ENCODE measurements at places on chromosomes 7 and 10.
A peak's percentile ranks its signal among the peaks of the same experiment; 100 is the strongest.

DNA sequence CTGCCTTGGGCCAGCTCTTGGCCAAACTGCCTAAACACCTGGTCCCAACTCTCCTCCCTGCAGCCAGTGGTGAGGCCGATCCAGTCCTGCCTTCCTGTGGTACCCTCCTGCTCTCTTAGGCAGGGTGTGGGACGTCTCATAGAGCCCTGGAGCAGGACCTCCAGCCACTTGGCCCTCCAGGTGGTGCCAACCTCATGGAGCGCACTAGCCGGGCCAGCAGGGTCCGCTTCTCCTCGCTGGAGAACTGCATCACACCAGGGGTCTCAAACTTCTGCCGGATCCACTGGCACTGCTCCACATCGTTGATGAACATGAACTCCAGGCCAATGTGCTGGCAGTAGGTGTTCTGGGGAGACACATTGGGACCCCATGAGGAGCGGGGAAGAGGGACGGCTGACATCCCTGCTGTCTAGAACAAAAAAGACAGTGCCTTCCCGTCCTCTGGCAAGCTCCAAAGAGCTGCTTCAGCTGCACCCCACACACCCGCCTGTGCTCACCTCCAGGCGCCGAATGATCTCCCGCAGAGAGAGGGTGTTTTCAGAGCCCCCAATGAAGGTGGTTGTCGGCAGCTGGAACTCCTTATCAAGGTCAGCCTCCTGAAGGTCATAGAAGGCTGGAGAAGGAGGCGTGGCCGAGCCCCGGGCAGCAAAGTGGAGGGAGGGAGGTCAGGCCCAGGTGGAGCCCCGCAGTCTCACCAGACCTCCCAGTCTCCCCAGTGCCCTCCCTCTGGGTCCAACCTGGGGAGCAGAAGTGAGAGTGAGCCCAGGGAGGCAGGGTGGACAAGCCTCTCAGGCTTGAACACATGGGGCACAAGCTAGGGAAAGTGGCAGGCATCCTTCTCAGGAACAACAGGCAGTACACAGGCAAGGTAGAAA is 10.2 kb downstream of the OGDHL start:
- no peak for DNase-seq

DNA sequence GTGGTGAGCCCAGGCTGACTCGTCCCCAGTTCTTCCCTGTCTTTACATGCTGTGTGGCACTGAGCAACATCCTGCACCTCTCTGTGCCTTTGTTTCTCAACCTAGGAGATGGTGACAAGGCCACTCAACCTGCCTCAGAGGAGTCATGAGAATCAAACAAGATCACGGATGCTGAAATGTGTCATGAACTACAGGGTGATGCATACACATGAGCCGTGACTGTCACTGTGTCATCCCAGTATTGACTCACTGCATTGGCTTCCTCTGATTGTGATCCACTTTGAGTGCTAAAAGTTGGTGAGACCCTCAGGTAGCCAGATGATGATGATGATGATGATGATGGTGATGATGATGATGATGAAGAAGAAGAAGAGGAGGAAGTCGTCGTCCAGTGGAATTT is 11.5 kb downstream of the C10orf71 start:
- DNase-seq: no peak

GRCh38 chr7:90768301-90768700 is 172.2 kb downstream of the CDK14 start:
- no peak for DNase-seq

DNA sequence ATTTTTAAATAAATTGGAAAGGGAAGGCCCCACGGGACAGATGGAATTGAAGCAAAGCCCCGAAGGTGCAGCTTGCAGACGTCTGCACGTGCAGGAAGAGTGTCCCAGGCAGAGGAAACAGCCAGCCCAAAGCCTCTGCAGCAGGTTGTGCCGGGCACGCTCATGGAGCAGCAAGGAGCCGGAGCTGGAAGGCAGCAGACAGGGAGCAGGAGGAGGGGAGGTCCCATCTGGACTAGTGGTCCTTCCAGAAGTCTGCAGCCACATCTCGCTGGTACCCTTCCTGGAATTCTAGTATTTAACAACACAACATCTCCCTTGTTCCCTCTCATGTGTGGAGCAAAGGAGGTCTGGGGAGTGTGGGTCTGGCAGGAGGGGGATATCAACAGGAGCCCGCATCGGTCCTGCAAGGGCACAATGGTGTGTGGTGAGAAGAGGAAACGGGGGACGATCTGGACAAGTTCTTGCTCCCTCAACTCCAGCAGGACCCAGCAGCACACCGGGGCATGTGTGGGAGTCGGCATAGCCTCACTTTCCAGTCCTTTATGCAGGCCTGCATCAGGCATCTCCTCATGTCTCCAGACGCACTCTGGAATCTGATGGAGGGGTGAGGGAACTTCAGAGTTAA is 169.3 kb downstream of the GRID1 start:
- DNase-seq: no peak

- DNase-seq: no peak
These were observed 15.3 kb downstream of the IFT22 start for GRCh38 chr7:101306307-101306706.

DNA sequence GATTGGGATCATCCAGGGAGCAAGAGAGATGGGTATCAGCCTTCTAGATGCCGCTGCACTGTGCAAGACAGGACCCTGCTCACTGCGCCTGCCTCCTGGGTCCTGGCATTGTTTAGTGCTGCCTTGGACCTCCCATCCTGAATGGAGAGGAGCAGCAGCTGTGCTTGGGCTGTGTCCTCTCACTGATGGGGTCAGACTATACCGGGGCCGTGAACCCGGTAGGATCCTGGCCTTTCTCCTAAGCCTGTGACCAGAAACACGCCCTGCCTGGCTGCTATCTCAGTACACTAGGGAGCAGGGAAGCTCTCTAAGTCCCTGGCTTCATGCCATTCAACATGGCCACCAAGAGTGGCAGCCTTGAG is 309.4 kb upstream of the ZNF32 start:
- no peak for DNase-seq

DNA sequence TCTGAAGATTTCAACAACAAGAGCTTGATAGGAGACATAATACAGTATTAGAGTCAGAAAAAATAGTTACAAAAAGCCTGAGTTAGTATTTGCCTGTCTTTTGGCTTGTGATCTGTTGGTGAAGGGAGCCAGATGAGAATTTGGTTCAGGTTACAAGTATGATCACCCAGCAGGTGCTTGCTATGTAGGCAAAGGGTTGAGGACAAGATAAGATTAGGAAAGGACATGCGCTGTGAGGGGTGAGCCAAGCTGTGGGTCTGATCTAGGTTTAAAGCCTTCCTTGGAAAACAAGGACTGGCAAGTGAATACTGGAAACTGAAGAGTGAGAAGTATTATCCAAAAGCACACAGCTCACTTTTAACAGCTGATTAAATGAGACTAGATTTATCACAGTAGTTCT is 28.7 kb upstream of the CD36 start:
- no peak for DNase-seq

DNA sequence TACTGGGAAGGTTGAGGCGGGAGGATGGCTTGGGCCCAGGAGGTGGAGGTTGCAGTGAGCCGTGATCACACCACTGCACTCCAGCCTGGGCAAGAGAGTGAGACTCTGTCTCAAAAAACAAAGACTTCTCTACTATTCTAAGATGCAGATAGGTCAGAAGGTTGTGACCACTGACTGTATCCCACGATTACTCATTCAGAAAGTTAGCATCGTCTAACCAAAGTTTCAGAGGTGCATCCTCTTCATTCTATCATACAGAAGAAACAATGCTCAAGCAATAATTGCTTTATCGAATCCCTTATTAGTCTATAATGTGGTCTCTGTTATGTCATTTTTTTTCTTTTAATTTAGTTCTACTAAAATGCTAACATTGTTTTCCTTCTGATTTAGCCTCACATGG is 348.7 kb upstream of the LRGUK start:
- DNase-seq: no peak

DNA sequence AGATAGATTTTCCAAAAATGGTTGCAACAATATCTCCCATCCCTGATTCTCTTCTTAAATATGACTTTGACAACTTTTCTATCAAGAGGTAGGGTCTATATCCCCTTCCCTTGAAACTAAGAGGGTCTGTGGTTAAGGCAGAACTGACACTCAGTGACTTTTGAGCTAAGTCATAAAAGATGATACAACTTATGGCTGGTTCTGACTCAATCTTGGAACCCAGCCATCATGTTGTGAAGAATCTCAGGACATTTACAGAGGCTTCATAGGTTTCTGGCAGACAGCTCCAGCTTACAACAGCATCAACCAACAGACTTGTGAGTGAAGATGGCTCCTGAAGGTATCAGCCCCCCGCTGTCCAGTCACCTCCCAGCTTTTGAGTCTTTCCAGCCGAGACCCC is 203.5 kb downstream of the RNLS start:
- DNase-seq: peak; percentile 37

DNA sequence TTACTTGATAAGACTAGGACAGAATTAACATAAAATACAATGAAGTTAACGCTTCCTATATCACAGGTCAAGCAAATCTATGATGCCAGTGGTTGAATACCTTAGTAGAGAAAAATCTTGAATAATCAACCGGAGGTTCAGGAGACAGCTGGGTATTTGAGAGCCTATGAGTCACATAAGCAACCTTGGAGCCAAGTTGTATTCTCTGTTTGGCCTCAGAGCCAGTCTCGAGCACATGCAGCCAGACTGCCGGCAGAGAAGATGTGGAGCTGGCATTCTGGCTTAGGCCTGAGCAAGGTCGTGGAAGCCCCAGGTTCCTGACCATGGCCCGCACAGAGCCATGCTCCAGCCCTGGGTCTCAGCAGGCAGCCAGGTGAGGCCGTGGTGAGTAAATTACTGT is 90.3 kb downstream of the FAM204A start:
- DNase-seq: peak; percentile 43

Measured in umbilical cord (tissue), 2 donors.